PC-3 (cell line): ENCODE measurements at places on chromosomes 5 and 9. TPM values are rescaled to one million over a fixed set of nuclear protein-coding genes. Genes with fewer than 3 reads are reported as not detected.

GRCh38 chr9:4519604-4520003 is 29.3 kb downstream of the SLC1A1 start:
- no peak for DNase-seq

DNA sequence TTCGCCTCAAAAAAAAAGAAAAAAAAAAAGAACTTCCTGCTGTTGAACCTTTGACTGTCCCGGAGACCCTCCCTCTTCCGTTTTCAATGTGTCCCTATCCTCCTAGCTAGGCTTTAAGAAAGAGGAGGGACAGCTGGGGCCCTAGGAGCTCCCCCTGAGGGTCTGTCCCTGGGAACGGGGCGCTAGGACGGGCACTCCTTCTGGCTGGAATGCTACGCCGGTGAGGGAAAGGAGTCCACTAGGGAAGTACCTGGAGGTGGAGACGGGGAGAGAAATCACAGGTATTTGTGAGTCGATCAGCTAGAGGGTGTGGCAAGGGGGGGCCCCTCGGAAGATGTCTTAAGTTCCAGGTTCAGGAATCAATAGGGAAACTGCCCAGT is 4.6 kb downstream of the SIT1 start:
- peak; percentile 36 for DNase-seq

- DNase-seq = no peak
Measured at GRCh38 chr9:86246752-86247161, 12.7 kb downstream of the C9orf153 start.

HTR1A gene
- total RNA-seq = not detected in 2 replicates

GRCh38 chr5:94793816-94794198 is 175.3 kb downstream of the SLF1 start:
- DNase-seq = peak; percentile 8

PCDHB15 gene
- total RNA-seq = not detected in 2 replicates

DMRT3 gene
- not detected in 2 replicates for total RNA-seq

- peak; percentile 84 for DNase-seq
Measured at GRCh38 chr9:127330501-127330900, 65.9 kb downstream of the GARNL3 start.

DNA sequence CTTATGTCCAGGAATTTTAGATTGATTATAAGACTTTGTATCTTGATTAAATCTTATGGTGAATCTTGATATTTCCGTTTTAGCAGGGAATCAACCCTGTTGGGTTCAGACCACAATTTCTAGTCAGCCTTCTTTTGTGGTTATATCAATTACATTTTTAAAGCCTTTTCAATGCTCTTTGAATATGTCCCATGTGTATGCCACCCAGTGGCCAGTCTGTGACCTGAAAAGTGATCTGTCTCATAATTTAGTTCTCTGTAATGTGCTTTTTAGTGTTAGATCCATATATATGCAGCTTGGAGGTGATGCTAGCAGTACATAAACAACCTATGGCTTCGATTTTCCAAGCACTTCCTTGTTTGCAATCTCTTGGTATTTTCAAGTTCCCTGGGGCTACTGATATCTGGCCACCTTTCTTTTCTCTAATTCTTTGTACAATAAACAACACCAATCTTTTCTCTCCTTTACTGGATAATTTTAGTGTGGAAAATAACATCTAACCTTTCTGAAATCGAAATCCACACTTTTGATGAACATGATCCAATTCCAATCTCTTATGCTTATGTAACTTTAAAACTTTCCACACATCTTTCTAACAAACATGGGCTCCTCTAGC is 28.8 kb downstream of the PDE8B start:
- peak; percentile 50 for DNase-seq

SPINK1 gene
- total RNA-seq = not detected in 2 replicates

GRCh38 chr9:102479191-102479590 is 515.9 kb upstream of the CYLC2 start:
- peak; percentile 51 for DNase-seq

FCN2 gene
- not detected in 2 replicates for total RNA-seq

PCDHGB2 gene
- total RNA-seq = 1.4 and 2.2 TPM in 2 replicates

- no peak for DNase-seq
Measured at GRCh38 chr5:140674211-140674610, 835 bp upstream of the DND1 start.

- peak; percentile 78 for DNase-seq
Measured at GRCh38 chr5:74762599-74762998, 4.3 kb downstream of the GFM2 start.

RETREG1 gene
- total RNA-seq = 1.7 and 8.5 TPM in 2 replicates

EIF4E1B gene
- not detected in 2 replicates for total RNA-seq

- DNase-seq = peak; percentile 62
Measured at GRCh38 chr5:177362610-177363507, 5.1 kb downstream of the RGS14 start.

TAF11L5 gene
- total RNA-seq = not detected in 2 replicates
